ENCODE measurements at places on chromosomes 7 and 10.
A peak's percentile ranks its signal among the peaks of the same experiment; 100 is the strongest.

DNA sequence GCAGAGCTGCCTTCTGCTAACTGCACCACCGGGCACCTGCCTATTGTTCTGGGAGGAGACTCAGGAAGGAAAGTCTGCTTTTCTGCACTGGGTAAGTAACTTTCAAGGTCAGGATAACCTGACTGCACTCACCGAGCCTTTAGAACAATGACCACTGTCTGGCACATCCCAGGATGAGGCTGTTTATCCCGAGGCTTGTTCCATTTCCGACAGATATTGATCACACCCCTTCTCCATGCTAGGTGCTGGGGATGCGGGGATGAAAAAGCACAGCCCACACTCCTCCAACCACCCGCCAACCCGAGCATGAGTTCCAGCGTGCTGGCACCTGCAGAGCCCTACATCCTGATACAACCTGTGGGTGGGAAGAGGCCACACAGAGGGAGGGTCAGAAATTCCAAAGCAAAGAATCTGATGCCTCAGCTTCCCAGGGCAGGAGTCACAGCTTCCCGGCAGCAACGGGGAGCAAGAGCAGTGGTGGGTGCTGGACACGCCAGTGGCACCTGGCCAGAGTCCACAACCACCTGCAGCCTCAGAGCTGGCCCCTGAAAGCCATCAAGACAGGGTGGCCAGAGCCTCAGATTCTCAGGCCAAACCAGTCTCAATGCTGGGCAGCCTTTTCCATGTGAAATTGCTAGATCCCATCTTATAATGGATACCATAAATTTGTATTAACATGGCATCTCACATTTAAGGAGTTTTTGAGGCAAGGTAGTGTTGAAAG lies 34.9 kb upstream of the CNPY1 start:
- no peak for DNase-seq

- no peak for DNase-seq
Observed at GRCh38 chr10:70367195-70367796, 15.1 kb downstream of the LRRC20 start.

GRCh38 chr10:132326344-132326889 lies 5.6 kb upstream of the LRRC27 start:
- DNase-seq, result no peak

DNA sequence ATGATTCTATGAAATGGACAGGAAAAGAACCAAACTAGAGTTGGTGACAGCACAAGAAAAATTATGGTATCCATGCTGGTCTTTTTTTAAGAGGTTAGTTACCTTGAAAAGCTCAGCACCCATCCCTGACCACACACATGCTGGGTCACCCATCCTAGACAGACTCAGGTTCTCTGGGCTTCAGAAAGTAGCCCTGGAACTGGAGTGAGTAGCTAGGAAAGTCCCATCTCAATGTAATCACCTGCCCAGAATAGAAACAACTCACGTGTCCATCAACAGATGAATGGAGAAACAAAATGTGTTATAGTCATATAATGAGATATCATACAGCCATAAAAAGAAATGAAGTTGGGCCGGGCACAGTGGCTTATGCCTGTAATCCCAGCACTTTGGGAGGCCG lies 37.0 kb downstream of the GSDME start:
- no peak for DNase-seq

DNA sequence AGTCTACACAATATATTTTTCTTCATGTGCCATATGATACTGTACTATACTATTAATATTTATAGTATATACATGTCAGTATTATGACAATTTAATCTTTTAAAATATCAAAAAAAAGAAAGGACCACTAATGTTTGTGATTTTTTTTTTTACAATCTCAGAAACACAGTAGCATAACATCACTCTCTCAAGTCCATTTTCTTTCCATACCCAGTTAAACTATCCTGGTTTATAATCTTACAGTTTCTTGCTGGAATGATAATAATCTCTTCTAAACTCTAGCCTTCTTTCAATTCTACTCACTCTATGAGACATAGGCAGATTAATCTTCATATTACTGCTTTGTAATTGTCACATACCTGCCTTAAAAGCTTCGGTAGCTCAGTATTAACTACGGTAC lies 8.9 kb upstream of the PHYHIPL start:
- DNase-seq, result no peak

- peak; percentile 19 for DNase-seq
Observed at GRCh38 chr7:151249034-151249731, 689 bp upstream of the SMARCD3 start.

- no peak for DNase-seq
Observed at GRCh38 chr7:101171442-101171837, 6.1 kb upstream of the VGF start.

- no peak for DNase-seq
Observed at GRCh38 chr7:10022957-10023356, 950.7 kb upstream of the PHF14 start.

- DNase-seq, result no peak
Observed at GRCh38 chr7:84136336-84136735, 58.3 kb downstream of the SEMA3A start.

DNA sequence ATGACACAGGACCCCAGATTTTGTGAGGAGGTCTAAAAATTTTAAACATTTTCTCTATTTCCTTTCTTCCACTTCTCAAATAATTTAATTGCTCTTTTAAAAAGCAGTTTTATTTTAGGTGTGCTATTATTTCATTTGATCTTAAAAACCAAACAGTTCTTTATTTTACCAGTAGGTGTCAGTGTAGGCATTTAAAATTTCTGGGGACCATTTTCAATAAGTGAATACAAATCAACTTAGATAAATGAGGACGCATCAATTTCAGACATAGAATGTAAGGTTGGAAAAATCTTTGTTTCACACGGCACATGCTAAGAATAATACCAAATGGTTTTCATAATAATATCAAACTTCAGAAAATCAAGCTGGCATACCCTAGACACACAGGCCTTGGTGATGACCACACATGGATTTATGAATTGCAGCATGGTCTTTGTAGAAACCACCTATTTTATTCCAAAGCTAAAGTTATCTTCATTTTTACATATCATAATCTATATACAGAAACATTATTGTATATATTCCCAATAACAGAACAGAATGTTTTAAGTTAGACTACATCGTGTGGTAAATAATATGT lies 127.6 kb upstream of the SLC26A5 start:
- no peak for DNase-seq

- DNase-seq, result no peak
Observed at GRCh38 chr7:135661311-135662122, 797 bp upstream of the STMP1 start.

DNA sequence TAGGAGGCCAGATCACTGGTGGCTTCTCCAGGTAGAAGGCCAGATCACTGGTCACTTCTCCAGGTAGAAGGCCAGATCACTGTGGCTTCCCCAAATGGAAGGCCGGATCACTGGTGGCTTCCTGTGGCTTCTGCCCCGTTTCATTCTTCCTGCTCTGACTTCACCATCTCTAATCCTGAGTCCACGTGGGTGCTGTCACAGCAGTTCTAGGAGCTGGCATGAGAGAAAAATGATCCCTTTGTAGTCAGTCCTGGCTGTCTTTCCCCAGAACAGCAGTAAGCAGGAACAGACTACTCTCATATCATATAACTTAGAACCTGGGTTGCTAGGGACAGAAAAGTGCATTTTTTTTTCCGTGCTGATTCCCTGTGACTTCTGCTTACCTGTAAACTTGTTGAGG lies 90.9 kb downstream of the ACTR3B start:
- no peak for DNase-seq

- DNase-seq, result no peak
Observed at GRCh38 chr7:104643587-104644217, 315.3 kb downstream of the LHFPL3 start.

GRCh38 chr10:17882557-17882956 lies 69.2 kb upstream of the SLC39A12 start:
- DNase-seq, result no peak

- DNase-seq, result no peak
Observed at GRCh38 chr7:80858141-80858903, 60.5 kb downstream of the SEMA3C start.

DNA sequence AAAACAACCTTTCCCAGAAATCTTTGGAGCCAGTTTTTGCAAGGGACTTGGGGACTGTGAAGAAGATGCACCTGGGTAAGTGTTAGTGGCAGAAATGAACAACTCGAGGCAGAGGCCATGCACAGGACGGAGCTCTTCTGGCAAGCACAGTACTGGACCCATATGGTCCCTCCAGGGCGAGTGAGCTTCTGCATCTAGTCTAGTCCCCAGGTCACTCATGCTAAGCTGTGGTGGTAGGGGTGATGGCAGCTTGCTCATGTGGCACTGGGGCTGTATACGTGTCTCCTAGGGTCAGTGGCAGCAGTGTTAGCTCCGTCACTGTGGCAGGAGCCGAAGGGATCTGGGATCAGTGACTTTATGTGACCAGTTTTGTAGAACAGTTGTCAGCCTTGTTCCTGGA lies 9.3 kb upstream of the LRRC61 start:
- no peak for DNase-seq

DNA sequence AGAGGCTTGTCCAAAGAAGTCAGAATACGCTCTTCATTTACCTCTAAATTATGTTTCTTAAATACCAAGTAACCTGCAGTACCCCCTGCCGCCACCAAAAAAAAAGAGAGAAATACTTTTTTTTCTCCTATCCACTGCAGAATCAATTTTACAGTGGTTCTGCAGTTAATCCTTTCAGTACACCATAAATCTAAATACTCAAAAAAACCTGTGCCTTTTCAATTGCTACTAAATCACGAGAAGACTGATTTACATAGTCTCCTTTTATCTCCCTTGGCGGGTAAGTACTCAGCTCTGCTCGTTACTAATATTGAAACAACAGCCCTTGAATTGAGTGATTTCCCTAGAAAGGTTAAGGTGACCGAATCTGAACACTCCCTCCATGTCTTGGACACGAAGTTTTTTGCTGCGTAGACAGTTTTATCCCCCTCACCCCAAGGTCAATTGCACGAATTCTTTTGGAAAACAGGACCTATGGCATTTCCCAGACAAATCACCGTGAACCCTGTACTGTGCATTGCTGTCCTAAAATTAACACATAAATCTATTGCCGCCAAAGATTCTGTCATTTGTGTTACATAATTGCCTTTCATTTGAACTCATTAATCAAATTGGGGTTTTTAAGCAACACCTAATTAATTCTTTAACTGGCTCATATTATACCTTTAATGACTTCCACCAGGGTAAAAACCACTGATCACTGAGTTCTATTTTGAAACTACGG lies 512 bp upstream of the VIM start:
- no peak for DNase-seq

DNA sequence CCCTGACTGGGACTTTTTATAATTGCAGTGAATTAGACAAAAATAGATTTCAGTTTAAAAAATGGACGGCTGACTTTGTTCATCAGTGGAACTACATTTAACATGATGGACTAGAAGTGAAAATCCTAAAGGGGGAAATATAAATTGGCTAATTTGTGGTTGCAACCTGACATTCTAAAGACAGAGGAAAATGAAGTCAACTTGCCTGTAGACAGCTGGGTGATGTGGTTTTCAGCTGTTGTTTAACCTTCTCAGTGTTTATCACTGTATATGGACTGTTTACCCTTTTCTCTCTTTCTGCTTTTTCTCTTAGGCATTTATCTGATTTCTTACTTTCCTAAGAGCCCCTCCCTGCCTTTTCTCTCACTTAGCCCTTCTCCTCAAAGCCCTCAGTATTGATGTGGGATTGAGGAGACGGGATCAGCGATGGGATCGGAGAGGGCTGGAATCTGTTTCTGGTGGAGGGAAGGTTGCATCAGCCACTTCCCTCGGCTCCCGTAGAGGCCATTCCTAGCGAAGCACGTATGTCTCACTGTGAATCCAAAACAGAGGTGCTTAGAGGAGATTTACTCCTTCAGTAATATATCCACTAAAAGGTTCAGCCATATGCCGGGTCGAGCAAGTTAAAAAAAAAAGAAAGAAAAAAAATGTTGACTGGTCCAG lies 109.0 kb upstream of the KLF6 start:
- no peak for DNase-seq

DNA sequence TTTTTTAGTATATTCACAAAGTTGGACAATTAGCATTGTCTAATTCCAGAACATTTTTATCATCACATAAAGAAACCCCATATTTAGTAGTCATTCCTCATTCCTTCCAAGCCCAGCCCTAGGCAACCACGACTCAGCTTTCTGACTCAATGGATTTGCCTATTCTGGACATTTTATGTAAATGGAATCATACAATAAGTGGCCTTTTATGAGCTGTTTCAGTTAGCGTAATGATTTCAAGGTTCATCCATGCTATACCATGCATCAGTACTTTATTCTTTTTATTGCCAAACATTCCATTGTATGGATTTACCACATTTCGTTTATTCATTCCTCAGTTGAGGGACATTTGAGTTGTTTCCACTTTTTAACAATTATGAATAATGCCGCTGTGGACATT lies 249.2 kb downstream of the DYNC1I1 start:
- no peak for DNase-seq

- no peak for DNase-seq
Observed at GRCh38 chr7:55396233-55396785, 31.2 kb downstream of the LANCL2 start.

DNA sequence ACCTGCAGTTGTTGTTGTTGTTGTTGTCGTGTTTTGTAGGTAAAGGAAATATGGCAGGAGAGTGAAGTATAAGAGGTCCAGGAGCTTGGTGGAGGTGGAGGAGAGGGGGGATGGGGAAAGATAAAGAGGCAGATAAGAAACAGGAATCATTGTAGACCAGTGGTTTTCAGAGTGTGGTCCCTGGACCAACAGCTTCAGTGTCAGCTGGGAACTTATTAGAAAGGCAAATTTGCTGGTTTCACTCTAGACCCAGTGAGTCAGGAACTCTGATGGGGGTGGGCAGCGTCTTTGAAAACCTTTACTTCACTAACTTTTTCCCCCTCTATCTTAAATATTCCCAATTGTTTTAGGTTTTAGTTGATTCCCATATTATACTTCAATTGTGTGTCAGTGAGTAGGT lies 241.5 kb downstream of the AUTS2 start:
- no peak for DNase-seq

GRCh38 chr10:59949608-59950007 lies 43.3 kb upstream of the CCDC6 start:
- no peak for DNase-seq

- DNase-seq, result no peak
Observed at GRCh38 chr7:133207687-133208086, 45.2 kb upstream of the EXOC4 start.

DNA sequence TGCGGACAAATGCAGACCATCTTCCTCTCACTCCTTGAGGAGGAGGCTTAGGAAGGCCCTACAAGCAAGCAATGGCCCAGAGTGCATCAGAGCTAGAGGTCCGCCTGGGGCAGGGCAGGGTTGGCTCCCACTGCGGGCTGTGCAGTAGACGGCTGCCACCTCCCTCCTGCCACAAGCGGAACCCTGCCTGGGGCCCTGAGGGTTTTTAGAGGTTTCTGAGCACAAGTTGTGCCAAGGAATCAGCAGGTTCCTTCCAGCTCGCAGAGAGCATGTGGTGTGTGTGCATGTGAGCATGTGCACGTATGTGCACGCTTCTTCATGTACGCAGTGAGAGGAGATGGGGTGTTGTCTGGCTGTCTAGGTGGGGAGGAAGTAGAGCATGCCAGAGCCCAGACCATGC lies 25.9 kb upstream of the SMARCD3 start:
- no peak for DNase-seq

DNA sequence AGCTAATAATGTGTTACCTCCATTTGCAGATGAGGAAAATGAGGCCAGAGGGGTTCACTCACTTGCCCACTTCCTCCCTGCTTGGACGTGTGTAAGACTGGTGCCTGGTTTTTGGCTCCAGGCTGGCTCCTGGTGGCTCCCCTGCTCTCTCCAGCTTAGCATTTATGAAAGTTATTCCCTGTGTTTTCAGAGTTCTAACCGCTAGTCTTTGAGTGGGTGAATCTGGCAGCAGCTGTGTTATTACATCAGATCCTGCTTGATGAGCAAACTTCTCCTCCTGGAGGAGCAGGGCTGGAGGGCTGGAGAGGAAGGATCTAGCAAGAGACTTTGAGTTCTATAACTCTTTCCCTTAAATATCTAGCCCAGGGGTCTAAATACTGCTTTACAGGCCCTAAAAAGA lies 80.9 kb upstream of the AGBL3 start:
- DNase-seq, result no peak
